ENCODE measurements at places on chromosomes 5 and 9.

GRCh38 chr5:157059093-157059539, at the start of gene HAVCR1:
HAVCR1 (minus strand) TSS chr5:157059116; CDS start chr5:157057943, 1,173 bp downstream.
- no peak for DNase-seq

DNA sequence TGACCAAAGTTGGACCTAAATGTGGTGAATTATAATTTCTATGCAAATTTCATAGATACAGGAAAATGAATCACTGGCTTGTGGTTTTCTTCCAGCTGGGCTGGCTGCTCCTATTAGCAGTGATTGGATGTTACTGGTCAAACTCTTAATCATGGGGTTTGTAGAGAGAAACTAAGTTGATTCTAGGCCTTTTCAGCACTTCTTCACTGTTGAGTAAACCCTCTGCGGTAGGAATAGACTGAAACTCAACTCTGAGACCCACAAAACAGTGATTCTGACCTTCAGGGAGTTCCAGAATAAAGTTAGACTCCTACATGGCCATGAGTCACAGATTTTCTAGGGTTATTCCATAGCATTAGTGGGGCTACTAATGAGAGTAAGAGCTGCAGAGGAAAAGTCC, 47.9 kb upstream of the FKTN start:
- DNase-seq, result no peak

- DNase-seq, result no peak
These were observed 500 bp downstream of the URM1 start for GRCh38 chr9:128371630-128372117.

GRCh38 chr5:64453405-64453804, 52.4 kb upstream of the RGS7BP start:
- DNase-seq, result no peak

- no peak for DNase-seq
These were observed 207.2 kb upstream of the RASEF start for GRCh38 chr9:83270116-83270515.

- no peak for DNase-seq
These were observed 97.2 kb downstream of the SPOCK1 start for GRCh38 chr5:137401946-137402345.

DNA sequence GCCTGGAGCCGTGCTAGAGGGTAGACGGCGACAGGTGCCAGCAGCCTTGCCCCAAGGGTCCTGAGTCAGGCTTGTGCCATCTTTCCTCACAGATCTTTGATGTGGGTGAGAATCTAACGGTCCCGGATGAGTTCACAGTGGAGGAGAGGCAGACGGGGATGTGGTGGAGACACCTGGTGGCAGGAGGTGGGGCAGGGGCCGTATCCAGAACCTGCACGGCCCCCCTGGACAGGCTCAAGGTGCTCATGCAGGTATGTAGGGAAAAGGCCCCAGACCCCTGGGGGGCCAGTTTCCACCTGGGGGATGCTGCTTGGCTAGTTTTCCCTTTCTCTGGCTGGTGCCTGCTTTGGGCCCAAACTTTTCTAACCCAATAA, 24.0 kb downstream of the PTGES2 start:
- no peak for DNase-seq

- DNase-seq, result no peak
These were observed 609.2 kb downstream of the CSNK1G3 start for GRCh38 chr5:124121198-124121597.

DNA sequence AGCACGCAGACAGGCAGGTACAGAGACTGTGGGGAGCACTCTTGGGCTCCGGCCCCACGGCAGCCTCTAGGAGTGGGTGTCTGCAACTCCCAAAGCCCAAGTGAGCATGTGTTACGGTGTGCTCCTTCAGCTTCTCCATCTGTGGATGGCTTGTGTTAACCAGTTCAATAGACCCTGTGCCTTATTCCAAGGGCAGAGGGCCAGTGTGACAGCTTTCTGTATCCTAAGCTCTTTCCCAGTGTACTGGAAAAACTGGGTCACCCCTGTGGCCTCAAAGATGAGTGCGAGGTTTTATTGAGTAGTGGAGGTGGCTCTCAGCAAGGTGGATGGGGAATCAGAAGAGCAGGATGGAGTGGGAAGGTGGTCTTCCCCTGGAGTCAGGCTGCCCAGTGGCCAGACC, 78.3 kb downstream of the ADAMTS16 start:
- DNase-seq, result no peak

DNA sequence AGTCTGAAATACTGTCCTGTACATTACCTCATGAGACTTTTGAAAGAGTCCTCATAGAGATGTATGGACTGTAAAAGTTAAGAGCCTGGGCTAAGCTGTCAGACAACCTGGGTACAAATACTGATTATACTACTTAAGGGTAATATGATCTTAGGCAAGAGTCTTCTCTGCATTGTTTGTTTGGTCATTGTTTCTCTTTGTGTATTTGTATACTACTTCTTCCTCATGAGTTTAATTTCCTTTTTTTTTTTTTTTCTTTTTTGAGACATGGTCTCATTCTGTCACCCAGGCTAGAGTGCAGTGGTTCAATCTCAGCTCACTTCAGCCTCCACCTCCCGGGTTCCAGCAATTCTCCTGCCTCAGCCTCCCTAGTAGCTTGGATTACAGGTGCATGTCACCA, 2.6 kb upstream of the PFDN1 start:
- no peak for DNase-seq

- DNase-seq, result no peak
These were observed 6.9 kb upstream of the ABCA1 start for GRCh38 chr9:104934691-104935500.

- DNase-seq, result no peak
These were observed 5.7 kb downstream of the NIPSNAP3B start for GRCh38 chr9:104769655-104770054.

DNA sequence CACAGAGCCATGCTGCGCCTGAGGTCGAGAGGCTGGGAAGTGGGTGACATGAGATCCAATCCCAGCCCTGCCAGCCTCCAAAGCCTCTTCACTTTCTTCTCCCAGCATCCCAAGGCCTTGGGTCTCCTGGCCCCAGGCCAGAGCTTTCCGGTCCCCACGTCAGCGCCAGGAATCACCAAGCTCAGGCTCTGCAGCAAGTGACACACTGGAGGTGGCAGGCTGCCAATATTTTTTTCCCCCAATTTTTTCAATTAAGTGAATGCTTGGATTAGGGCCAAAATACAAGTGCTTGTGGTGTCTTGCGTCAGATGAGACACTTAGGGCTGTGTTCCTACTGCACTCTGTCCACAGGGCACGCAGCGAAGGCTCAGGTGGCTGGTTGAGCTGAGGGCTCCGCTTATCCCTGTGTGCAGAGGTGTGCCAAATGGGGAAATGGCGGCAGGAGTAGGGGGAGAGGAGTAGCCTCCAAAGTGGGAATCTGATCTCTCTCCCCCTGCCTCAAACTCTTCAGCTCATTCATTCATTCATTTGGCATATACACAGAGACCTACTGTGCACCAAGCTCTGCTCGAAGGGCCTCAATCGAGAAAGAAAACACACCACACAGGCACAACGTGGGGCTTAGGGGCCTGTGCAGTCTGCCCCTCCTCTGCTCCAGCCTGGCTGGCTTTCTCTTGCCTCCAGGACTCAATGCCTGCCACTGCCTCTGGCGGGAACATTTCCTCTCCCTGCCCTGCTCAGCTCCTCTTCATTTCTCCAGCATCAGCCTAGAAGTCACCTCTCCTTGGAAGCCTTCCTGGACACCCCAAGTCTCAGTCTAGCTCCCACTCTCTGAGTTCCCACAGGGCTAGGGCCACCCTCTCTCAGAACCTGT, 16.6 kb downstream of the SH3PXD2B start:
- DNase-seq, result peak; percentile 53

- no peak for DNase-seq
These were observed 3.2 kb upstream of the STPG3 start for GRCh38 chr9:137247916-137248175.

DNA sequence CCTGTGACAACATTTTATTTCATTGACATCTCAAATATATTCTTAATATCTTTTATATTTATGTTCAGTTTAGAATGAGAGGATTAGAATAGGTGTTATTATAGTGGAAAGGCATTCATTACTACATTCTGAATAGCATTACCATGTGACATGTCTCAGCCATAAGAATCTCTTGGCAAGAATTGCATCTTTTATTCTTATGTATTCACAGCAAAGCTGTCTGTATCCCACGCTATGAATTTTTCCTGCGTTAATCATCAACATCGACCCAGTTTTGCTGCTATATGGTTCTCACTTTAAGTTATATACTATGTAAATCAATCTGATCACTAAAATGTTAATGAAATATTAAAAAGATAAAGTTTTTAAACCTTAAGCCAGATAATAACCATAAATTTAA, 248.6 kb downstream of the TMEM232 start:
- DNase-seq, result no peak

DNA sequence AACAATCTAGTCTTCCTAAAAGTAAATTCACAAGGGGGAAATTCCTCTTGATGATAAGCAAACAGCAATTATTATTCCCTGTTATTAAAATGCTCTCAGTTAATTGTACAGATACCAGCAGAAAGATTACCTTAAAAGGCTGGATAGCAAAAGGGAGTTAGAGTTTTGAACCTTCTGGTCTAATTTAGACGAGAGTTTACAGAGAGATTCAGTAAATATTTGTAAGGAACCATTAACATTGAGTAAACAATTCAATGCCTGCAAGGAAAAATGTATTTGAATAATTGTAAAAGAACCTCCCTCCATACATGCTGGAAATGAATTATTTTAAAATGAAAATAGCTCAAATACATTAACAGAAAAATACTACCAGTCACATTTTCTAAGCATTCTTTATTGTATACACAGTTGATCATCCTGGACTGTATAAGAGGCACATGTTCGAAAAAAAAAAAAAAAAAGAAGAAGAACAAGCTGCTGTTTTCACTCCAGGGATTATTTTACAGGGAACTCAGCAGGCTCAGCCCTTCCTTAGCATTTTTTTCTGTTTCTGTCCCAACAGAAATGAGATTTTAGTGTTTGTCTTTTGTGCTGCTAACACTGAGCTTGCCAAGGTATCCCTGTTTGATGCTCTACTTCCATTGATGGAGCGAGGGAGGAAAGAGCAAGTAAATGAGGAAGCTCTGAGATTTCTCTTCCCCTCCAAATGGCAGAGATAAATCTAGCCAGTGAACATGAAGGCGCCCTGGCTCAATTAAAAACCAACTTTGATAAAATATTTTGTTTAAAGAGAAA, 141.1 kb downstream of the ENC1 start:
- no peak for DNase-seq

DNA sequence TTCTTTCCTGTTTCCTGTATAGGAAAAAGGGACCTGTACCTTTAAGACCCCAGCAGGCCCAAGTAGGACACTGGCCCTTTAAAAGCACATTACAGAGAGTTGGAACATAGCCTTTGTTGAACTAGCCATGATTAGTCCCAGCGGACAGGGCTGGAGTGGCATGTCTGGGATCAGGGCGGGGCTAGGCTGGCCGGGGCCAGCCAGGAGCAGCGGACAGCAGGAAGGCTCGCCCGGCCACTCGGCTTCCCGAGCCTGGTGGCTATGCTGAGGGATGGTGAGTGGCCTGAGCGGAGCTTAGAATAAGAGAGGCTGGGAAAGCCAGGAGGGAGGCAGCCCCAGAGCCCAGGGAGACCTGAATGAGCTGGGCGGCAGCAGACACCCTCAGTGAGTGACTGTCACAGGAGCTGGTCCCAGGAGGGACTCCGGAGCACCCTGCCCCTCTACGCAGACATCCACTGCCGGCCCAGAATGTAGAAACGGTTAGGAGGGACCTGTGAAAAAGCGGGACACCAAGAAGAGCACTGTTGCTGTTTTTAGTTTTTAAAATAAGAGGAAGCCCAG, 92.1 kb downstream of the DAB2IP start:
- DNase-seq, result peak; percentile 83

- DNase-seq, result peak; percentile 15
These were observed 1.2 kb downstream of the RIC1 start for GRCh38 chr9:5630081-5630507.

- DNase-seq, result no peak
These were observed 97.7 kb downstream of the CFAP95 start for GRCh38 chr9:69918322-69918721.

GRCh38 chr9:70678153-70678552, 263.7 kb upstream of the KLF9 start:
- DNase-seq, result no peak

GRCh38 chr5:151408591-151409230, 38.7 kb upstream of the SLC36A1 start:
- DNase-seq, result no peak

DNA sequence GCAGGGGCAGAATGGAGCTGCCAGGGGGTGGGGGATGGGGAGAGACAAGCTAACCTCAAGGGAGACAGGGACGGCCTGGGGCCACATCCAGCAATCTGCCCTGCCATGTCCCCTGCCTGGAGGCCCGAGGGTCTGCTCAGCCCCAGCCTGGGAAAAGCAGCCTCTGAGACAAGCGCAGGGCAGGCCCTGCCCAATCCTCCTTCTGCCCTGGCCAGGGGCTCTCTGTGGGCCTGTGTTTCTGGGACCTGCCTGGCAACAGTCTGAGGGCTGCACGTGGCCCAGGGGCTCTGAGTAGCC, 13.9 kb upstream of the QSOX2 start:
- no peak for DNase-seq

GRCh38 chr5:93636837-93637236, 53.8 kb downstream of the NR2F1 start:
- DNase-seq, result no peak

DNA sequence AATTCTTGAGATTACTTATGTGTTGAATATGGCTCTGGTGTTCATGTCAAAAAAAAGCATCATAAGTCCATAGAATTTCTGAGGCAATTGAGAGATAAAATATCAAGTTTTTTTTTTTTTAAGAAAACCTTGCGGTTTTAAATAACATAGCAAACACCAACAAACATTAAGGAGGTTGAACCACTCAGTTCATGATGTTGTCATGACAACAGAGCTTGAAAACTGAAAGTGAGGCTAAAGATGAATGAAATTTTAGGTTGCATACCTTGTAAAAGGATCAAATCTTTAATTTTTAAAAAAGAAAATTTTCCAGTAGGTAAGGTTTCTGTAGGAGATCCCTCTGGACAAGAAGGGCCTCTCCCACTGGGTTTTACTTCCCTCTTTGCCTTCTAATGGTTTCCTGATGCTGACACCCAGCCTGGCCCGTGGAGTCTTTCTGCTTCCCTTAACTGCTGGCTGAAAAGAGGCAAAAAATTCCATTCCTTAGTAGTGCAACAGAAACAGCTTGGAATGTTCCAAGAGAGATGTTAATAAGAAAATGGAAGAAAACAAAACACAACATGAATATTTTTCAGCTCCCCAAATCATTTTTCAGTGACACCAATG, 60.0 kb upstream of the FER start:
- DNase-seq, result peak; percentile 39

- DNase-seq, result no peak
These were observed 67.2 kb downstream of the IL31RA start for GRCh38 chr5:55918087-55919035.

GRCh38 chr5:18113721-18114120, 479.5 kb downstream of the TAF11L14 start:
- DNase-seq, result peak; percentile 55

GRCh38 chr5:150069672-150070627, 16.4 kb downstream of the CSF1R start:
- no peak for DNase-seq

- no peak for DNase-seq
These were observed at the start of gene FBP2 for GRCh38 chr9:94593459-94594345. FBP2 (minus strand) TSS chr9:94593824; CDS start chr9:94593726, 98 bp downstream.

- no peak for DNase-seq
These were observed 130.2 kb upstream of the SPEF2 start for GRCh38 chr5:35487233-35488025.

Measured in Ammon's horn (tissue), 1 donor.